ENCODE measurements at places on chromosomes 12 and 14. TPM values are rescaled to one million over a fixed set of nuclear protein-coding genes. Genes with fewer than 3 reads are reported as not detected.

The NUBPL gene
- 11.3 TPM for total RNA-seq

The GYS2 gene
- 0.08 TPM for total RNA-seq

The SLC6A13 gene
- total RNA-seq, result 0.90 TPM

The VSX2 gene
- not detected for total RNA-seq

The C12orf54 gene
- not detected for total RNA-seq

The SMAGP gene
- 167 TPM for total RNA-seq

The PLA2G1B gene
- not detected for total RNA-seq

The APOF gene
- not detected for total RNA-seq

The GPR162 gene
- total RNA-seq, result 52.7 TPM

The TBX5 gene
- 0.38 TPM for total RNA-seq

Data from endothelial cell (in vitro differentiated cells).